ENCODE measurements at places on chromosomes 6 and 20. TPM values are rescaled to one million over a fixed set of nuclear protein-coding genes. Genes with fewer than 3 reads are reported as not detected.
A peak's percentile ranks its signal among the peaks of the same experiment; 100 is the strongest.

GRCh38 chr6:53112404-53112803, 36.2 kb downstream of the GCM1 start:
- no peaks in the 10 kb centered on the region for H3K27me3 ChIP-seq
- no peak overlapping the region for H3K4me3 ChIP-seq
- no peaks in the 10 kb centered on the region for H3K36me3 ChIP-seq

- H3K4me1 ChIP-seq = no peaks in the 10 kb centered on the region
- no peaks in the 10 kb centered on the region for H3K27me3 ChIP-seq
- no peak overlapping the region for H3K27ac ChIP-seq
Observed at GRCh38 chr20:53337390-53338101, 256.1 kb downstream of the ZNF217 start.

DNA sequence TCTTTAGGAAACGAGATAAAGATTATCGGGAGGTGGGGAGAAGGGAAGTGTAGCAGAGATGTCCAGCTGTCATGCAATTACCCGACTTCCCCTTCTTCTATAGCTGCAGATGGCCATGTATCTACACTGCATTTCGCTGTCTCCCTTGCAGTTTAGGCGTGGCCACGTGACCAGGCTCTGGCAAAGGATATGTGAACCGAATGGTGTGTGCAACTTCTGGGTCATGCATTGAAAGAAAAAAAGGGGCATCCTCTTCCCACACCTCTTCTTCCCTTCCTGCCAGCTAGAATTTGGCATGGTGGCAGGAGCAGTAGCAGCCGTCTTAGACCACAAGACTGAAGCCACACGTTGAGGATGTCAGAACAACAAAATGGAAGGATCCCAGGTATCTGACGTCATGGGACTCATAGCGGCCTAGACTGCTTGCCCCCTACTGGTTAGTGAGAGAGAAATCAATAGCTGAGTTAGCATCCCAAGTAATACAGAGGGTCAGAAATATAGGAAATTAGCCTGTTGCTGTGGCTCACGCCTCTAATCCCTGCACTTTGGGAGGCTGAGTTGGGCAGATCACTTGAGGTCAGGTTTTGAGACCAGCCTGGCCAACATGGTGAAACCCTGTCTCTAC, 32.8 kb downstream of the TCF15 start:
- peak; percentile 26 for DNase-seq
- H3K4me3 ChIP-seq = no peak overlapping the region
- H3K27ac ChIP-seq = no peak overlapping the region

The TCF21 gene
- not detected for total RNA-seq

The DNAH8 gene
- not detected for total RNA-seq

GRCh38 chr20:3239026-3239866, at the start of gene SLC4A11:
SLC4A11 (minus strand) TSS chr20:3239190; CDS start chr20:3239137, 53 bp downstream.
- peak within 1 kb of the TSS; percentile 87 for H3K27ac ChIP-seq
- DNase-seq = peak; percentile 74
- no peaks in the 10 kb centered on the region for H3K36me3 ChIP-seq
- H3K27me3 ChIP-seq = no peaks in the 10 kb centered on the region
- peaks cover 15% of the 10 kb centered on the region for H3K4me1 ChIP-seq
- H3K4me3 ChIP-seq = peak within 1 kb of the TSS; percentile 83

The AARS2 gene
- 20.5 TPM for total RNA-seq

DNA sequence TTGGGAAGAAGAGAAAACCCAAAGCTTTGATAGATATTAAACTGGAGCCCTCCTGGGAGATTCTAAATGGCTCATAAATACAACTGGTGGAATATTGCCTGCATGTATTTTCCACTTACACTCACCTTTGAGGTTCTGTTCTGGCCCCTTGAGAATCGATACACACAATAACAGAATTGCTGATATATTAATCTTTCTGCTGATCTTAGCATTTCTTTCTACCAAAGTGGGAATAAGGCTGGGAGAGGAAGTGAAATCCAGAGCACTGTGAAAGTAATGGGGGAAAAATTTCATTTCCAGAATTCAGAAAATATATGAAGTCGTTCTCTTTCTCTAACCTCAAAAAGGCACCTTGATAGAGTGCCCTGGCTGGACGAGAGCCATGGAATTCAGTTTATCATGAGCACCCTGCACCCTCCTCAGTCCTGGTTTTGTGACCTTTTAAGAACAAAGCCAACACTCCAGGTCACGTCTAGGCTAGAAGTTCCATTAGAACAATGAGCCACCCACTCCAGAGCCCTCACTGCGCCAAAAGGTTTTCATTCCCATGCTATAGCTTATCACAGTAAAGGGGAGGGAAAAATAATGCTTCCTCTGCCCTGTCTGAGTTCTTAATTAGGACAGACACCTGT, 244.5 kb downstream of the CD83 start:
- no peak overlapping the region for H3K4me3 ChIP-seq
- no peak overlapping the region for H3K27ac ChIP-seq
- H3K4me1 ChIP-seq = peaks cover 5% of the 10 kb centered on the region
- H3K27me3 ChIP-seq = no peaks in the 10 kb centered on the region

DNA sequence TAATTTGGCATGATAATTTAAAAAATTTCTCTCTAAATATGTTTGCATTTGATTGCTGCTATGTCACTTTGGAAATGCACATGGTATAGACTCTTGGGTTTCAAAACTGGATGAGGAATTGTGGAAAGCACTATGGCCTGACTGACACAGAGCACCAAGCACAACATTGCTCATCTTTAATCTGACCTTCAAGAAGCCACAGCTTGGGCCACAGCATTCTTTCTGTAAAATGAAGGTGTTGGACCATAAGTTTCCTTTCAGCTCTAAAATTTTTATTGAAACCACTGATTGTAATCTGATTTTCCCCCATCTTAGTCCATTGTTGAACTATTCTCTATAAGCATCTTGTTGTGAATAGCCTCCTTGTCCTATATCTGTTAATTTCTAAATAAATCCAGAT, 41.0 kb downstream of the QKI start:
- H3K27me3 ChIP-seq = no peaks in the 10 kb centered on the region
- no peak overlapping the region for H3K27ac ChIP-seq
- no peak for DNase-seq

GRCh38 chr6:11952316-11952715, 59.8 kb upstream of the HIVEP1 start:
- DNase-seq = no peak
- no peak overlapping the region for H3K4me3 ChIP-seq
- no peaks in the 10 kb centered on the region for H3K4me1 ChIP-seq

- H3K4me1 ChIP-seq = peaks cover 6% of the 10 kb centered on the region
- H3K36me3 ChIP-seq = no peaks in the 10 kb centered on the region
- H3K4me3 ChIP-seq = no peak overlapping the region
Observed at GRCh38 chr6:6678185-6678671, 89.7 kb downstream of the LY86 start.

DNA sequence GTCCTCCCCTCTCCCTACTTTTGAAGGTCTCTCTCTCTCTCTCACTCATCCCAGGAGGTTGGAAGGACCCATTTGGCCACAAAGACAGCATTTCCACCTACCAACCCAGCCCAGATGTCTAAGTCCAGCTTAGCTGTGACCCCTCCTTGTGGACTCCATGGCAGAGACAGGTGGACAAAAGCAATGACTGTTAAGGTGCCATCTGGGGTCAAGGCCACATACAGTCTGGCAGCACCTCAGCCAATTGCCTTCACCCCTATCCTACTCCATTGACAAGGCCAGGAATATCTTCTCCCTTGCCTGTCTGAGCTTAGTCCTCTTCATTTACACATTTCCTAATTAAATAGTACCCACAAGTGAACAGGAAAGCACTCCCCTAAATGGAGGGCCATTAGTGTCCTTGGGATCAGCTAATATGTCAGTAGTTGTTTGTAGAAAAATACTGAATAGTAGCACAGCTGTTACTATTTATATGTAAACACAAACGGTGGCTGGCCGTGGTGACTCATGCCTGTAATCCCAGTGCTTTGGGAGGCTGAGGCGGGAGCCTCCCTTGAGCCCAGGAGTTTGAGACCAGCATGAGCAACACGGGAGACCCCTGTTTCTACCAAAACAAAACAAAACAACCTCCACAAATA, 28.8 kb downstream of the GCM1 start:
- H3K27ac ChIP-seq = no peak overlapping the region
- H3K4me3 ChIP-seq = no peak overlapping the region
- no peaks in the 10 kb centered on the region for H3K27me3 ChIP-seq
- DNase-seq = no peak
- H3K4me1 ChIP-seq = peaks cover 6% of the 10 kb centered on the region

DNA sequence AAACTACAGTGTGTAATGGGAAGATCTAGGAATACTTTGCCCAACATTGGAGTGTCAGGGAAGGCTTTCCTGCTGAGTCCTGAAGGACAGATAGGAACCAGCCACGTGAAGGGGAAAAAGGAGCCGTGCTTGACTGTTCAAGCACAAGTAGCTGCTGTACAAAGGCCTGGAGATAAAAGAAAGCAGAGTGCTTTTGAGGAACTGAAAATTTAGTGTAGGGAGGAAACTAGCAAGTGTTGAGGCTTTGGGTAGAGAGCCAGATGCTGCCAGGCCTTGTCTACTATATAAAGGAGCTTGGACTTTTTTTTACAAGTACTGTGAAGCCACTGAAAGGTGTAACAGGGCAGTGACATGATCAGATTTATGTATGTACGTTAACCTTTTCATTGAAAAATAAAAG, 39.0 kb downstream of the DSE start:
- no peak overlapping the region for H3K27ac ChIP-seq
- H3K4me1 ChIP-seq = no peaks in the 10 kb centered on the region
- no peak for DNase-seq
- H3K36me3 ChIP-seq = no peaks in the 10 kb centered on the region
- no peaks in the 10 kb centered on the region for H3K27me3 ChIP-seq

GRCh38 chr6:146593986-146594385, 4.8 kb upstream of the ADGB start:
- no peaks in the 10 kb centered on the region for H3K27me3 ChIP-seq
- H3K36me3 ChIP-seq = no peaks in the 10 kb centered on the region
- no peak for DNase-seq
- H3K27ac ChIP-seq = no peak overlapping the region
- H3K4me1 ChIP-seq = no peaks in the 10 kb centered on the region
- H3K4me3 ChIP-seq = no peak overlapping the region

- H3K27ac ChIP-seq = no peak overlapping the region
- peaks cover 3% of the 10 kb centered on the region for H3K36me3 ChIP-seq
- no peaks in the 10 kb centered on the region for H3K27me3 ChIP-seq
- no peaks in the 10 kb centered on the region for H3K4me1 ChIP-seq
Observed at GRCh38 chr6:33772082-33772830, 16.7 kb downstream of the LEMD2 start.

DNA sequence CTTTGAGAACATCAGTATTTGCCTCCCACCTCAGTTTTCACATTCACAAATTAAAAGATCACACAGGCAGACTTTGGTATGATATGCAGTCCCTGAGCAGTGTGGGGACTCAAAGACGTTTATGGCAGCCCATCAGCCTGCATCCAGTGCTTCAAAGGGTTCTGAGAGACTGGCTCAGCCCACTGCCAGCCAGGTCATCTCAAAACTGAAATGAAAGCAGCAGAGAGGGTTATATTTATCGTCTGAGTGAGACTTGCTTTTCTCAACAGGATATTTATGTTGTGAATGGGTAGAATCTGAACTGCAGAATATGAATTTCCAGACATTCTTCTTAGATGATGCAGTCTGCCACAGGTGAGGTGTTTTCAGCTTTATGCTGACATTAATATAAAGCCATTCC, 159.8 kb downstream of the NRN1 start:
- H3K4me1 ChIP-seq = no peaks in the 10 kb centered on the region
- no peaks in the 10 kb centered on the region for H3K36me3 ChIP-seq
- H3K27ac ChIP-seq = no peak overlapping the region
- DNase-seq = no peak

- H3K4me3 ChIP-seq = no peak overlapping the region
- no peaks in the 10 kb centered on the region for H3K36me3 ChIP-seq
- H3K4me1 ChIP-seq = 0 out of 2 replicates have a peak, but pooled peaks cover 5% of the 10 kb centered on the region
- no peak for DNase-seq
Observed at GRCh38 chr6:154318721-154319120, 37.9 kb downstream of the IPCEF1 start.

DNA sequence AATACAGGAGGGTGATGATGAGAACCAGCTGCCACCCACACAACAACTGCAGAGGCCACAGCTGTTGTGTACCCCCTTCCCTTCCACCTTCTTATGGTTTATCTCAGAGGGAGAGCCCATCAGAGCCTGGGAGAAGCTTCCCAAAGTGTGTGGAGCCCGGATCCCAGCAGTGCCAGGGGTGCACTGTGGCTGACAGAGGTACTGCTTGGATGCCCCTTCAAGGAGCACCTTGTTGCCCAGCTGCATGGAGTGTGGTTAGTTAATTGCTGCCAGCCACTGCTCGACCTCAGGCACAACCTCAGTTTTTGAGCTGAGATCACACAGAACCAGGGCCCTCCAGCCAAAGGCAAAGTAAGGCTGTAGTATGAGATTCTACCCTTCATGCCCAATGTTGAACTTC, 13.0 kb downstream of the PI3 start:
- no peaks in the 10 kb centered on the region for H3K36me3 ChIP-seq
- no peak overlapping the region for H3K4me3 ChIP-seq
- no peak for DNase-seq
- H3K27me3 ChIP-seq = peaks cover 2% of the 10 kb centered on the region
- H3K27ac ChIP-seq = no peak overlapping the region

All from Caco-2 (cell line).